ENCODE measurements at places on chromosomes 4 and X. TPM values are rescaled to one million over a fixed set of nuclear protein-coding genes. Genes with fewer than 3 reads are reported as not detected.

MRFAP1L1 gene
- total RNA-seq = 50.7 TPM

GRID2 gene
- not detected for total RNA-seq

GABRA4 gene
- not detected for total RNA-seq

GRIPAP1 gene
- total RNA-seq = 76.1 TPM

TMPRSS11A gene
- not detected for total RNA-seq

SMPX gene
- not detected for total RNA-seq

GLRA2 gene
- total RNA-seq = not detected

FAAH2 gene
- total RNA-seq = 12.1 TPM

MAGEB17 gene
- total RNA-seq = not detected

PLAC8 gene
- 17.9 TPM for total RNA-seq

GC gene
- not detected for total RNA-seq

VCX gene
- total RNA-seq = not detected

MTCP1 gene
- total RNA-seq = 16.2 TPM

NLGN4X gene
- total RNA-seq = not detected

ZCCHC12 gene
- 3.3 TPM for total RNA-seq

SSX3 gene
- not detected for total RNA-seq

ANK2 gene
- total RNA-seq = 0.82 TPM

P2RY8 gene
- total RNA-seq = 30.2 TPM

RTL9 gene
- total RNA-seq = not detected

ABCG2 gene
- 0.75 TPM for total RNA-seq

USP51 gene
- total RNA-seq = 1.6 TPM

CSAG2 gene
- total RNA-seq = not detected

LGI2 gene
- total RNA-seq = not detected

SERPINA7 gene
- not detected for total RNA-seq

RENBP gene
- 8.4 TPM for total RNA-seq

NEUROG2 gene
- not detected for total RNA-seq

CT45A1 gene
- total RNA-seq = not detected

TKTL2 gene
- not detected for total RNA-seq

PRKG2 gene
- 0.24 TPM for total RNA-seq

FAM200B gene
- 8.9 TPM for total RNA-seq

SASH3 gene
- total RNA-seq = 133 TPM

KLHL4 gene
- not detected for total RNA-seq

SLC35A2 gene
- total RNA-seq = 19.2 TPM

AKAP14 gene
- not detected for total RNA-seq

FANCB gene
- total RNA-seq = 16.2 TPM

CLDN34 gene
- total RNA-seq = not detected

PFKFB1 gene
- total RNA-seq = 0.59 TPM

FGF5 gene
- not detected for total RNA-seq

EGFL6 gene
- 0.64 TPM for total RNA-seq

SFRP2 gene
- total RNA-seq = not detected

HSFX1 gene
- total RNA-seq = 0.43 TPM

WDR17 gene
- 1.2 TPM for total RNA-seq

ZMAT1 gene
- 3.7 TPM for total RNA-seq

CYP4V2 gene
- 5.2 TPM for total RNA-seq

DTHD1 gene
- 3.1 TPM for total RNA-seq

SOWAHB gene
- total RNA-seq = not detected

QRFPR gene
- total RNA-seq = not detected

Measured in activated CD4-positive, alpha-beta memory T cell treated with anti-CD3 and anti-CD28 coated beads for 36 hours (primary cell).